ENCODE measurements at places on chromosomes 5 and 9.

DNA sequence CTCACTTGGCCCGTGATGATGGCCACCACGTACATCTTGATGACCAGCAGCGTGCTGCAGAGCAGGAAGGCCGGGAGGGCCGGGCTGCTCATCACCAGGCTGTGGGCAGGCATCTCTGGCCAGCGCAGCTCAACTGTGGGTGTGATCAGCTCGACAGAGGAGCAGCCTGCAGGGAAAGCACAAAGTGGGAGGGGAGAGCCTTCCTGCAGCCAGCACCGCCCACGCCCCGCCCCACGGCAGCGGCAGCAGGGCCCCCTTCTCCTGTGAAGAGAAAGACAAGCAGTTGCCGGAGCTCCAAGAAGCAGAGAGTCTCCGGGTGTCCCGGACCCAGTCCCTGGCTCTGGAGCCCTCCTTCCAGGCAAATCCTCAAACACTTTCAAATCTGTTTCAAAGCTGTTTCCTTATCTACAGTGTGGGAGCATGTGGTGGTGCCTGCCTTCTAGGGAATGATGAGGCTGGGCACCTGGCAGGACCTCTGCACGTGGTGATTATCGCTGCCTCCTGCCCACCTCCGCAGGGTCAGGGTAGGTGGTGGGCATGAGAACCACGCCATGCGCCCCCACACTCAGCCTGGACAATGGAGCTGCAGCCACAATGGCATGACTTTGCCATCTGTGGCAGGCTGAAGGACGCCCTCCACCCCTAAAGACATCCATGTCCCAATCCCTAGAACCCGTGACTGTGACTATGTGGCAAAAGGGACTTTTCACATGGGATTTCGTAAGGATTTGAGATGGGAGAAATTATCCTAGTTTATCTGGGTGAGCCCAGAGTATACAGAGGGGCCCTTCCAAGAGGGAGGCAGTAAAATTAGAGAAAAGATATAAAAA is at the start of gene PTGES:
PTGES (minus strand) TSS at position 143 of the 830 bp plus-strand sequence; CDS start at position 113, 30 bp downstream.
- DNase-seq = peak; percentile 81

DNA sequence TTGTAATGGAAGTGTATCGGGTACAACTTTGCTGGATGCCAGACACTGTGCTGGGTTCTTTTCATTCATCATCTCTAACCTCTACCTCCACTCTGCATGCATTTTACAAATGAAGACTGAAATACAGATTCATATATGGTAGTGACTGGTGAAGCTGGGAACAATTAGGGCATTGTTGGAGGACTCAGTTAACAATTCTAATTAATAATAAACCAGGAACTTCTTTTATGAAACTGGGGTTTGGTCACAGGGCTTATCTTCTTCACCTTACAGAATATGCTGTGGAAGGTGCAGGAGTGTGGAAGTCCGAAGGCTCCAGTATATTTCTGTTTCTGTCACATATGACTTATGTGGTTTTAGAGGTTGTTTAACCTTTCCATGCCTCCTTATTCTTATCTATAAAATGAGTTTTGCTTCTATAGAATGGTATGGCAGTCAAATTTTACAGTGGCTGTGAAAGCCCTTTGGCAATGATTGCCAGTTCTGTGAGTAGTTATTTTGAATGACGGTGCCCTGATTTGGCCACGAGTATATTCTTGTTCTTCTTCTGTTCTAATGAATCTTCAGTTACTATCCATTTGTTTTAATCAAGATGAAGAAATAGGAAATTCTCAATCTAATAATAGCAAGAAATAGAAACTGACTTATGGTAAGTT is 284.7 kb downstream of the GABRB2 start:
- DNase-seq = no peak

DNA sequence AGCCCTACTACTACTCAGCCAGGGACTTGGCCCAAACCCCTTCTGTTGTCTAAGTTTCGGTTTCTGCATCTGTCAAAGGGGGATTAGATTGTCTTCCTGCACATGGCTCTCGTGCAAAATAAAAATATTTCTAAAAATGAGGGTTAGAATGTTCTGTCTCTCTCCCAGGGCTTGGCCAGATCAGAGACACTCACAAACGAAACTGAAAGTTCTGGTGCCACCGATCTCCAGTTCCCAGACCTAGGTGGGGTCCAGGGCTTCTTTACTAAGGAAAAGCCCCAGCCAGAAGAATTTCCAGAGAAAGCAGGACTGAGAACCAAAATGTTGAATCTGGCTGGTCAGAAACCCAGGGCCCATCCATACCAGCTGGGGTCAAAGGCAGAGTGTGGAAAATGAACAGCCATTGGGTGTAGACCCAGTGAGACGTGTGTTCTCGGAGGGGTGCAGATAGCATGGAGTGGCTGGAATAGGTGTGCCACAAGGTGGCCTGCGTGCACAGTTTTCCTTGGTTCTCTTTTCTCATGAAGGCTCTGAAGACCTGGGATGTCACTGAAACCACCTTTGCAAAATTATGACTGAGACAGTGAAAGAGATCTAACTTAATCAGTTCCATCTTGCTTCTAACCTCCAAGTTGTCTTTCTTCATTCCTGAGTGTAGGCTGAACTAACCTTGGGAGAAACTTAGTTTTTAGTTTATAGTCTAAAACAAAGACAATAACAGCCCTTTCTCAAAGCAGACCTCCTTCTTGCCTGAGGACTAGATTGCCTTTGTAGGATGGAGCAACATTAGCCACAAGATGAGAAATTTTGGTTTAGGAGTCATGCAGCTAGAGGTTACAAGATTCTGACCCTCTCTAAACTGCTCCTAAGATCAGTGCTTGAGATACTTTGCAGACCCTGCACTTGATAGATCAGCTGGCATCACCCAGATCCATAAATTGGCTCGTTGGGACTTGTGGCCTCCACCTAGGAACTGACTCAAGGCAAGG is 2.3 kb upstream of the SLC23A1 start:
- no peak for DNase-seq

DNA sequence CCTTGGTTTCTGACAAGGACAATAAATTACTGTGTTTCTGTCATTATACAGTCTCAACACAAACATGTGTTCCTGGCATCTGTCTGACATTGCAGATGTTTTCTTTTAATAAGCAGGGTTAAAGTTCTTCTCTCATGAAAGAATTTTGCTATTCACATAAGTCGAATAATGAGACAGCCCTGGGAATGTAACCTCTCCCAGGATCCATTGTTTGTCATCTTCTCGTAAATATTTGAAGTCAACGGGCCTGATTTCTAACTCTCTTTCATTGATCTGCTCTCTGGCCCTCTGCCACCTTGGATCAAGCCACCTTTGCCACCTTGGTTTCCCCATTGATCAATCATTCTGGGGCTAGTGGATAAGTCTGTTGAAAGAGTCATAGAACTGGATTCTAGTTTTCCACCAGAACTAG is 12.9 kb upstream of the CAST start:
- DNase-seq = peak; percentile 22

- DNase-seq = no peak
Observed at GRCh38 chr9:5205071-5205470, 19.6 kb upstream of the INSL6 start.

DNA sequence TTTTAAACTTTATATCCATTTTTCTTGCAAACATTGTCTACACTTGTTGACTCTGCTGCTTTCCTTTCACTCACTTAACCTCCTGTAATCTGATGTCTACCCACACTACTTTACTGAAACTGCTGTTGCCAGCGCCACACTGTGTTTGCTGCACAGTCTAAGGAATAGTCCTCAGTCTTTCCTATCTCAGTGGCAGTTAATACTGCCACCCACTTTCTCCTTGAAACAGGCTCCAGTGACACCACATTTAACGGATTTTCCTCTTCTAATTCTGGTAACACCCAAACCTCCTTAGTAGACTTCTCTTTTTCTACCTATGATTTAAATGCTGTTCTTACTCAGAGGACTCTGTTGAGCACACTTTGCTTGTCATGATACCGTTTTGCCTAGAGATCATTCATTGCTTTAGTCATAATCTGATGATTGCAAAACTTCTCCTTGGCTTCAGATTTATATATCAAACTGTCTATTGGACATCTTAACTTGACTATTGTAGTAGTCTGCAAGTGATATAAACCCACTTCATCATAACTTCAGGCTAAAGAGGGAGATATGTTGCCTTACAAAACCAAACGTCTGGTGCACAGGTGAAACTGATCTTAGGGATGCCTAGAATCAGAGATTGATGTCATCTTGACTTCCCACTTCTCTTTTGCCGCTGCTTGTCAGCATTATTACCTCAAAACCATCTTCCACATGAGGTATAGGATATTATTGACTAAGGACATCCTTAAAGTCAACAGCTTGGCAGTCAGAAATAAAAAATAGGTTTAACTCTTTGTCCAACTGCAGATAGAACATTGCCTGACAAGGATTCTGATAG is 94.1 kb downstream of the CDC42SE2 start:
- DNase-seq = no peak

- peak; percentile 67 for DNase-seq
Observed at GRCh38 chr9:71683598-71684235, 84.6 kb downstream of the CEMIP2 start.

GRCh38 chr5:56530626-56531138 is 284.7 kb upstream of the MAP3K1 start:
- DNase-seq = no peak

- no peak for DNase-seq
Observed at GRCh38 chr5:1262381-1262780, 32.5 kb downstream of the TERT start.

GRCh38 chr5:37799865-37800421 is 39.9 kb downstream of the GDNF start:
- DNase-seq = no peak

DNA sequence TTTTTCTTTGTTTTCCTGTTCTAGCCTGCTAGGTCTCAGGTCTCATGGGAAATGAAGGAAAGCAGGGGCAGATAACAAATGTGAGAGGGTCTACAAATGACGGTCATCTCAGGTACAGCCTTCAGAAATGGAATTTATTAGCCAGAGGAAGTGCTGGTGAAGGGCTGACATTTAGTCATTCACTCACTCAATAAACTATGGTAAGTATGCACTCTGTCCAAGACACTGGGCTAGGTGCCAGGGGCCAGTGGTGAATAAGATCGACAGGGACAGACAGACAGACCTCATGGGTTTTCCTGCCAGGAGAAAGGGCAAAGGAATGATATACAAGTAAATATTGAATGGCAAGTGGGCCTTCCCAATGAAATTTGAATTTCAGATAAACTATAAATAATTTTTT is 6.3 kb downstream of the PDE6A start:
- DNase-seq = peak; percentile 75

DNA sequence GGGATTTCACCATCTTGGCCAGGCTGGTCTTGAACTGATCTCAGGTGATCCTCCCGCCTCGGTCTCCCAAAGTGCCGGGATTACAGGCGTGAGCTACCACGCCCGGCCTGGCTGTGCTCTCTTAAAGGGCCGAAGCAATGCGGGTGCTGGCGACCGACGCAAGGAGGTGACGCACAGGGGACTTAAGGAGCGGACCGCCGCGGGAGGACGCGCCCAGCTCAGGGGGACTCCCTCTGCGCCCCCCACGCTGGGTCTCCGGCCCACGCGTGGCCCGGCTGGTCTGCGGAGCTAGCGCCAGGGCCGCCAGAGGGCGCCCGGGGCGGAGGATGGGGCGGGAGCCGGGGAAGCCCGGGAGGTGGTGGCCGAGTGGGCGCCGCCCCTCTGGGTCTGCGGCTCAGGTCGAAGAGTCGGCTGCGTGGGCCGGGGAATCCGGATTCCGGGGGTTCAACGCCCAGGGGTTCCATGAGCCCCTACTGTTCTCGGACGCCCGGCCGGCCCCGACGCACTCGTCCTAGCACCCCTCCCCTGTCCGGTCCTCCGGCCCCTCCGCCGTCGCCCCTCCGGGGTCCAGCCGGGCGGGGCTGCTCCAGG is 502 bp upstream of the CERCAM start:
- DNase-seq = peak; percentile 63

DNA sequence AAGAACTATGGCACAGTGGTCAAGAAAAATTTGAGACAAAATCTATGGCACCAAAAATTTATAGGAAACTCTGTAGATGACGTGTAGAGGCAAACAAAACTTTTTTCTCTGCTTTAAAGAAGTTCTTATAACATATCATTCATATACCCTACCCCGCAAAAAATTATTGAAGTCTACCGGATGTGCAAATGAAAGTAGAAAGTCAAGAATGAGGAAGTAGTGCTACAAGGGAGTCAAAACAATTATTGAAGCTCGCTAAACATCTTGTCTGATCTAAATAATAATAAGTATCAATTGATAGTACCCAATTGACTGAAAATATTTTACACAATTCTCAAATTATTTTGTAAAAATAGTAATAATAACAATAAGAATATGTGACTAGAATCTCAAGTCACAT is 398.5 kb downstream of the TAF11L14 start:
- DNase-seq = no peak

- no peak for DNase-seq
Observed at GRCh38 chr5:171453056-171453725, 33.7 kb downstream of the FGF18 start.

GRCh38 chr5:58273711-58274110 is 186.2 kb downstream of the PLK2 start:
- DNase-seq = no peak

GRCh38 chr5:5637173-5637572 is 214.7 kb downstream of the ICE1 start:
- no peak for DNase-seq

DNA sequence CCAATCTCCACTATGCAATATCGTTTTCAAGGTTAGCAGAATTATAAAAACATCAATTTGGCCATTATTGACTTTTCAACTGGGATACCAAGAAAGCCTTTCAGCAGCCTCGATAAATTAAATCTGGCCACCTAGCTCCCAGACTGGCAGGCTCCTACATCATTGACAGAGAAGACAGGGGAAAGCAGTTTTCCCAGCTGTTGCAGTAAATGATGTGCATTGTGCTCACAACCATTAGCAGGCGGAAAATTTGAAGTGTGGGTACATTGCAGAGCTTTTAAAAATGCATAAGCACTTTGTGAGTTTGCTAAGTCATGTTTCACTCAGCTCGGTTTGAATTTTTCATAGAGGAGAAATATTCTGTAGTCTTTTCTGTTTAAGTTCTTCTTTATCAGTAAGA is 297.9 kb downstream of the KCTD16 start:
- no peak for DNase-seq

DNA sequence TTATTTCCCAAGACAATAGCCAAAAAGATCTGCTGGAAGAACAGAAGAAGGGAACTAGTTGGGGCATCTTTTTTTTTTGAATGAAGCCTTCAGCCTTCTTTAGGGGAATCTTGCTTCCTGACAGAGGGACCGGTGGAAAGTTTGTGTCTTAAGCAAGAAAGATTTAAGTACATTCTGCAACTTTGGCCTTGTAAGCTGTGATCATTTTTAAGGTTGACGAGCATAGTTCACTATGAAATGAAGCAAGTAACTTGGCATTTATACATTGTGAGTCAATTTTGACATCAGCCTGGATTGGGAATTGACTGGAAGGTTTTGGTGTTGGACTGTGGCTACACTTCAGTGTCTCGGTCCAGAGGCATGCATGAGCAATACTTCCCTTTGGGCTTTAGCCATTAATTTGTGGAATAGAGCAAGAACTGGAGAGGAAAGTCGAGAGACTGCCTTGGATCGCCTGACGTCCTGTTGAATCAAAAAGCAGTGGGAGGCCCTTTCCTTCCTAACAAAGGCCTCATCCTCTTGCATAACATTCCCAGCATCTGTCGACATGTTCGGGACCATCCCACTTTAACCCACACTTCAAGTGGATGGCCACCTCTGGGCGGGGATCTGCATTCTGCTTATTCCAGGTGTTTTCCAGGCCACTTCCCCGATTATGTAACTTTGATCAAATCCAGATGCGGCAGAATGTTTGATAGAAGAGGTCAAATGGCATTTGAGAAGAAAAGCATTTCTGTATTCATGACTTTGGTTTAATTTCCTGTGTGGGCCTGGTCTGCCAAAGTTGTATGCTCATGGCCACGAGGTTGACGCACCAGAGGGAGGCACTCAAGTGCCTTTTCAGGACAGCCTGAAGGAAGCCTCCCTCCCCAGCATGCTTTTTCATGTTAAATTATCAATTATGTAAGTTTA is 12.5 kb downstream of the ABL1 start:
- peak; percentile 100 for DNase-seq

- DNase-seq = no peak
Observed at GRCh38 chr5:22470408-22470807, 382.7 kb downstream of the CDH12 start.

Measured in fibroblast of skin of abdomen (primary cell).